Activated CD8-positive, alpha-beta memory T cell treated with anti-CD3 and anti-CD28 coated beads for 1 hour (primary cell): ENCODE measurements at places on chromosomes 7 and 10.

DNA sequence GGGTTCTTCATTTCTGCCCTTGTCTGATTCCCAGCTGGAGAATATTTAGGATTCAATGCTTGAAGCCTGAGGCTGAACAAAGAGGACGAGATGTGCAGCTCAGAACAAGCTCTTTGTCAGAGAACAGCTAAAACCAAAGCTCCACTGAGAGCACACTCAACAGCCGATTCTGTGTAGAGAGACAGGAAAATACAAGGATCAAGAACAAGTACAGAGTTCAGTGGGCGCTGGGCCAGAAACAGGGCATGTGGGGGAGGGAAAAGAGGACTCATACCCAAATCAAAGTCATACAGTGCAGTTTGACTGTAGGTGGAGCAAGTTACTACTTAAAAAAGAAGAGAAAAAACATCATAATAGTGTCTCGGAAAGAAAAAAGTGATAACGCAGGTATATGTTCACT, at the start of gene AGMO:
TSS of gene AGMO (minus strand) at position 181 of the 400 bp plus-strand sequence.
- DNase-seq = no peak

- DNase-seq = no peak
These were observed 230.0 kb upstream of the HABP2 start for GRCh38 chr10:113322843-113323242.

DNA sequence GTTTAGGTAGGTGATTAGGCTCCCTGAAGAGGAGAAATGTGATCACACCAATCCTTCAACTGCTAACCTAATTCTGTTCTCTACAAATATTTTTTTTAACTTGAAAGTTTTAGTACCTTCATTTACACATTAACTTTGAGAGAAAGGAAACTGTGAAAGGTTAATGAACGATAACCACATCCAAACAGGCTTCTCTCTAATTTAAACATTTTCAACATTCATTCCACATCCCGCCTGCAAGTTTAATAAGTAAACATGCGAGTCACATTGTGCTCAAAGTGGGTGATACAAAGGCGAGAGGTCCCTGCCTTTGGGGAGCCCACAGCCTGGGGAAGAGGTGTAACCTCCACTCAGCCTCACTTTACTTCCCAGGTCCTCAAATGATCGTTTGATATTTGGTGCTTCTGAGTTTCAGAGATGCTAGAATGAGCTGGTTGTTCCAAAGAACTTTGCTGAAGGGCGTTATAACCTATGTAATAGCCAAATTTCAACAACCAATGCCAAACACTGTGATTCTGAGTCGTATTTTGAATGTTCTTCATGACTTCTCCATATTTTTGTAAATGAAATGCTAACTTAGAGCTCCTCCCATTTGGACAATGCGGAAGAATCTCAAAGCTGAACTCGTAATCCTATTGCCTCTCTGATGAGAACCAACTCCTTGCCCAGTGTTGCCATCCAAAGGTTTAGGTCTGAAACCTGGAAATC, 47.5 kb downstream of the DENND2A start:
- DNase-seq = no peak

GRCh38 chr10:101824736-101825135, 6.5 kb upstream of the OGA start:
- DNase-seq = no peak

DNA sequence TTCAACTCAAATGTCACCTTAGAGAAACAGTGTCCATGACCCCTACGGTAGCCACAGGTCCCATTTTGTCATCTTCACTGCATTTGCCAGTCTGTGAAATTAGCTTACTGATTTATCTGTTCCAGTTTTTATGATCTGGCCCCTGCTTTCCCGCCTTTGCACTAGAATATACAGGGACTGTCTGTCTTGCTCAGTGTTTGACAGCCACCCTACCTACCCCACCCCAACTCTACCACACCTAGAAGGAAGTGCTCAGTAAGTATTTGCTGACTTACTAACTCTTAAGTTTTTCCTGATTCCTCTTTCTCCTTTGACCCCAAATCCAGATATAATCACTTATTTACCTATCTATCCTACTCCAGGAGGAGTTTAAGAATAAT, 49.5 kb downstream of the CREB3L2 start:
- no peak for DNase-seq
